ENCODE measurements at places on chromosomes 16 and 17.

- DNase-seq: no peak
Measured at GRCh38 chr17:82188001-82188961, 24.4 kb downstream of the CCDC57 start.

DNA sequence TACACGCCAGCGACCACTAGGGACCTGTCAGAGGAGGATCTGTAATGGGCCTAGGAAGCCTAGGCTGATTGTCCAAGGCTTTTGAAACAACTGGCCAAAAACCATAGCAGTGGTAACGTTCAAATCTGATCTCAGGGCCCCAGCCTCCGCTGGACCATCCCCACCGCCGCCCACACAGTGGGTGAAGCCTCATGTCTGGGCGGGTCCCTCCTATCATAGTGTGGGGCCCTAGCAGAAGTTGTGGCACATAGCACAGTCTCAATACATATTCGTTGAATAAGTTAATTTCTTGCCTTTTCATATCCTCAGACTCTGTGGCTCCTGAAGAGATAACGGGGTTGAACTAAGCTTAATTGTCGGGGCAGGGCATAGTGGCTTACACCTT lies 818 bp downstream of the DPH1 start:
- no peak for DNase-seq

DNA sequence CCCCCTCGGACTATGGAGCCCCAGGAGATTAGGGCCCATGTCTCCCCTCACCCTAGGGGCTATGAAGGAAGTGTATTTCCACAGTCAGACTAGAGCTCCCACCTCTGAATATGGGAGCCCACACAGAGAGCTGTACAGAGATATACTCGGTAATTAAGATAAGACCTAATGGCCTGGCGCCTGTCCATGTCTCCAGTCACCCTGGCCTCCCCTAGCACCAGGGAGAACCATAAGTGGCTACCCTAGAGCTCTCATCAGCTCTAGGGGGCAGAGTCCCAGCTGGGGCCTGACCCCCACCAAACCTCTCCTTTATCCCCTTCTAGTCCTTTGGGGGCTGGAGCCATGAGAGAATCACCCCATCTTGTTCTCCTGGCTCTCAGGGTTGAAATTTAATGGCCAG lies 2.4 kb downstream of the TMEM101 start:
- no peak for DNase-seq

DNA sequence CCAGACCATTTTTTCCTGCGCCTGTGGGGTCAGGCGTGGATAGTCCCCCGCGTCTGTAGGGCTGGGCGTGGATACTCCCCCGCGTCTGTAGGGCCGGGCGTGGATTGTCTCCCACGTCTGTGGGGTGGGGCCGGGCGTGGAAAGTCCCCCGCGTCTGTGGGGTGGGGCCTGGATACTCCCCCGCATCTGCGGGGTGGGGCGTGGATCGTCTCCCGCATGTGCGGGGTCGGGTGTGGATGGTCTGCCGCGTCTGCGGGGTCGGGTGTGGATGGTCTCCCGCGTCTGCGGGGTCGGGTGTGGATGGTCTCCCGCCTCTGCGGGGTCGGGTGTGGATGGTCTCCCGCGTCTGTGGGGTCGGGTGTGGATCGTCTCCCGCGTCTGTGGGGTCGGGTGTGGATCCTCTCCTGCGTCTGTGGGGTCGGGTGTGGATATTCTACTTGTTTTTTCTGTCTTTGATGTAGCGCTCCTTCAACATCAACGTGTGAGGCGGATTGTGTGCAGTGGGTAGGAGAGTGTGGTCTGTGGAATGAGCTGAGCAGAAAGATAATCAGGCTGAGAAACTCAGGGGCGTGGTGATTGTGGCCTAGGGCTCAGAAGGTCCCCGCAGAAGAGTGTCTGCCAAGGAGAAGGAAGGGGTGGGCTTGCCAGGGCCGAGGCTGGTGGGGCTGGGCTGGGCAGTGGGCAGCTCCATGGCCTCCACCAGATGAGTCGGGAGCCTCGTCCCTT lies 3.2 kb downstream of the GNPTG start:
- DNase-seq: no peak
